Right cardiac atrium (tissue), 5 donors: ENCODE measurements at places on chromosomes 3 and 15. TPM values are rescaled to one million over a fixed set of nuclear protein-coding genes. Genes with fewer than 3 reads are reported as not detected.

The RHOV gene
- total RNA-seq: not detected

The PARP9 gene
- 15.3 TPM for total RNA-seq

The ADGRG7 gene
- not detected for total RNA-seq

The USP13 gene
- 101 TPM for total RNA-seq
